ENCODE measurements at places on chromosomes 4 and X.

GRCh38 chr4:91826186-91826585, 477.6 kb upstream of the GRID2 start:
- no peak for DNase-seq

DNA sequence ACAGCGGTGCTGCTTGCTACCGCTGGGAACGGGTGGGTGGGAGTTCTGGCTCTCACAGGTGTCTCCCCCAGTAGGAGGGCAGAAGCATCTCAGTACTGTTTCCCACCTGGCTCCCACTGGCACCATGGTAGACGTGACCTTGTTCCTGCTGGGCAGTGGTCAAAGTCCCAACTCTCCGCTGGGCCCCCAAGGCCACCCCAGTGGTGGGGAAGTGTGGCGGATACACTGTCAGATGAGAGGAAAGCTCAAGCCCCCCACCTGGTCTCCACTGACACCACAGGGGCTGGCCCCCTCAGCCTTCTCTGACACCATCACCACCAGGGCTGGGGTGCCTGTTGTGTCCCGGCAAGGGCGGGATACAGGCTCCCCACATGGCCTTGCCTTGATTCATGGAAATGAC, 24.6 kb downstream of the LETM1 start:
- DNase-seq, result no peak

DNA sequence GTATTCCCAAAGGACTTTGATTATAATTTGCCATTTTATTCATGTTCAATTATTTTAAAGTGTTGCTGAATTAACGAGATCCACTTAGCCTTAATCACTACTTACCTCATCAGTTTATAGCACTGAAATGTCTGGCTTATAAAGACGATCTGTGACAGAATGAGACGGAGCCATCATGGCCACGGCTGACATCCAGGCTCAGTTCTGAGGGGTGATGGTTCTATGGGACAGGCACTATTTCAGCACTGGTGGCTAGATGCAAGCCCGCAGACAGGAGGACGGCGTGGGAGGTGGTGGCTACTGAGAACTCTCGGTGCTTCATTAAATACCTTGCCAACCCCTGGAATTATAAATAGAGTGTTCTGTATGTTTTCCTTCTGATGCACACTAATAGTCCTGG, 1084.2 kb upstream of the TENM3 start:
- no peak for DNase-seq

DNA sequence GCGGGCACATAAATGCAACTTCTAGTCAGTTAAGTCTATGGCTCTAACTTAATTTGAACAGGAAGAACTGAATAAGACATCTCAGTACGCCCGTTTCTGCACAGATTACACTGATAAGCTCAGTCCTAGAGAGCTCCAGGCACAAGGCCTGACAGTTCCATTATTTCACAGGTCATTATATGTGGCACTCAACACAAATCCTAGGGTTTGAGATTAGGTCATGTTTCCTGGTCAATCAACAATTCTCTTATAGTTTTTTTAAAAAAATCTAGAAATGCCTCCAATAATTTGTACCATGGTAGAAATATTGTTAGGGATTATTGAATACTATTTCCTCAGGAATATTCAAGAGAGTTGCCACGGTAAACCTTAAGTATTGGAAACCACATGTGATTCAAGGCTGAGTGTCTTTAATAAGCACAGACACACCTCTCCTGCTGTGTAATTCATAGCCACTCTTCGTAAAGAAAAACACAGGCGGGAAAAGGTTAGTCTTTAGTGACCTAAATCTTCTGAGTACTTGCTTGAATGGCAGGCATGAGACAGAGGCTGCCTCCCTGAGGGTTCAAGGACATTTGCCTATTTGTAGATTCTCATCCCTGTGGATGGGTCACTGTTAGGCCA, 342.9 kb upstream of the ADGRL3 start:
- no peak for DNase-seq

GRCh38 chr4:17010426-17011087, 112.1 kb upstream of the LDB2 start:
- DNase-seq, result no peak

GRCh38 chr4:185912779-185913178, 100.8 kb upstream of the SORBS2 start:
- no peak for DNase-seq

- no peak for DNase-seq
Observed at GRCh38 chrX:1914606-1915365, 299.9 kb downstream of the ASMT start.

DNA sequence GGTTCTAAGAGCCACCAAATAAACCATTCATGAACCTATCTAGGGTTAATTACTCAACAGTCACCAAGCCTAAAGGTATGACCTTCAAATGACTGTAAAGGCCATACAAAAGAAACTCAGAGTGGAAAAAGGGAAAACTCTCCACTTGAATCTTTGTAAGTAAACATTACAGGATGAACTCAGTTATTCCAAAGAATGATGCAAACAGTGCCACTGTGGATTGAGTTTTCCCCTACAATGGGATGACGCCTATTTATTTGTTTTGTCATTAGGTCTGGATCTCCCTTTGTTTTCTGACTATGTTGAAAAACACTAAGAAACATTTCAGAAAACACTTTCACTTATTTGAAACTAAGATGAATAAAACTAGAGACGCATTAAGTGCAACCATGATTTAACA, 12.7 kb downstream of the NUDT6 start:
- no peak for DNase-seq

All from GM19239 (cell line).